ENCODE measurements at places on chromosomes 7 and 10. TPM values are rescaled to one million over a fixed set of nuclear protein-coding genes. Genes with fewer than 3 reads are reported as not detected.

UNC5B gene
- 13.7 TPM for total RNA-seq

ZNF33B gene
- 29.9 TPM for total RNA-seq

FKBP6 gene
- total RNA-seq: 0.72 TPM

BAMBI gene
- 197 TPM for total RNA-seq

VPS37D gene
- 10.1 TPM for total RNA-seq

Data from umbilical cord (tissue), 2 donors.